ENCODE measurements at places on chromosomes 16 and 17.

- DNase-seq = no peak
Observed at GRCh38 chr16:28297784-28298510, 5.6 kb downstream of the SBK1 start.

- no peak for DNase-seq
Observed at GRCh38 chr17:38730526-38731379, 612 bp downstream of the CISD3 start.

DNA sequence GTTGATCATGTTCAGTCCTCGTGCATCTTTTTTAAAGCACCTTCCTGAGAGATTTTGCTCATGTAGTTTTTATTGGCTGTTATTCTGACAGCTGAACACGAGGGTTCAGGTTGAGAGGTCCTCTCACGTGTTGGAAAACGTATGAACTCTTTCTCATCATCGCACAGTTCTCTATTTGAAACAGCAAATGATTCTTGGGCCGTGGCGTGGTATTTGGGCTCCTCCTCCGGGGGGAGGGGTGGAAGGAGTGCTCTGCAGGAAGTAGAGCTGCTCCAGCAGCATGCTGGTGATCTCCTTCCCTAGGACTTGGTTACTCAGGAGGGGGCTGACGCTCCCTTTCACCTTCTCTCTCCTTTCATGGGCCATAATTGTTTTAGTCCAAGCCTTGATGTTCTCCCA lies 70.4 kb downstream of the KSR1 start:
- DNase-seq = no peak

GRCh38 chr17:82929011-82929622 lies 89.3 kb upstream of the ZNF750 start:
- no peak for DNase-seq

DNA sequence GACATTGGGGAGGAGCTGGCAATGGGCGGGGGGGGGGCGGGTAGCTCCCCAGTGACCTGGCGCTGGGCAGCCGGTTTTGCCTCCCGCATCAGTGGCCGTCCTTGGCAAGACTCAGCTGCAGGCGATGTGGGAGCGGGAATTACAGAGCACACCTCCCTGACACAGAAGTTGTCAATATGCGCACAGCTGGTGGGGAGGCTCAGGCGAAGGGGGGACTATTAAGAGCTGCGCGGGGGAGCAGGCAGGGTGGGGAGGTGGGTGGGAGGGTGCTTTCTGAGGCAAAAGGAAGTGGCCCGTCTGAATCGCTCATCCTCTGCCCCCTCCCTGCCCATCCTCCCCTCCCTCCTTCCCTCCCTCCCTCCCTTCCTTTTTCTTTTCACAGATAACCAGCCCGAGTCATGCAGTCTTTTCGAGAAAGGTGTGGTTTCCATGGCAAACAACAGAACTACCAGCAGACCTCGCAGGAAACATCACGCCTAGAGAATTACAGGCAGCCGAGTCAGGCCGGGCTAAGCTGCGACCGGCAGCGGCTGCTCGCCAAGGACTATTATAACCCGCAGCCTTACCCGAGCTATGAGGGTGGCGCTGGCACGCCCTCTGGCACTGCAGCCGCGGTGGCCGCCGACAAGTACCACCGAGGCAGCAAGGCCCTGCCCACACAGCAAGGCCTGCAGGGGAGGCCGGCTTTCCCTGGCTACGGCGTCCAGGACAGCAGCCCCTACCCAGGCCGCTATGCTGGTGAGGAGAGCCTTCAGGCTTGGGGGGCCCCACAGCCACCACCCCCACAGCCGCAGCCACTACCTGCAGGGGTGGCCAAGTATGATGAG lies 44.0 kb downstream of the SREBF1 start:
- no peak for DNase-seq

DNA sequence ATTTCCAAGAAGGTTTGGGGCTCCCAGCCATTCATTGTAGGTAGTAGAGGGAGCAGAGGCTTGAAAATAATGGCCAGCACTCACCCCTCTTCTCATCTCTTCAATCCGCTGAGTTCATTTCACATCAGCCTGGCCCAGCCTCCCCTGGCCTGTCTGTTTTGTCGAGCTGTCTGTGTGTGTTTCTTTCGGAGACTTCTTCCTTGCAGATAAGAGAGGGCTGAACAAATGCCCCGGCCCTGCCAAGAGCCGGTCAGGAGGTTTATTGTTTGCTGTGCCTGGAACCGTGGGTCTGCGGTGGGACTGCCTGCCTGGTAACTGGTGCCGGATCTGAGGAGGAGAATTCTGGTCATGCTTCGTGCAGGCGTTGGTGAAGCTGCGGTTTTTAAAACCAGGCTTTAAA lies 3.4 kb downstream of the VPS4A start:
- DNase-seq = no peak

DNA sequence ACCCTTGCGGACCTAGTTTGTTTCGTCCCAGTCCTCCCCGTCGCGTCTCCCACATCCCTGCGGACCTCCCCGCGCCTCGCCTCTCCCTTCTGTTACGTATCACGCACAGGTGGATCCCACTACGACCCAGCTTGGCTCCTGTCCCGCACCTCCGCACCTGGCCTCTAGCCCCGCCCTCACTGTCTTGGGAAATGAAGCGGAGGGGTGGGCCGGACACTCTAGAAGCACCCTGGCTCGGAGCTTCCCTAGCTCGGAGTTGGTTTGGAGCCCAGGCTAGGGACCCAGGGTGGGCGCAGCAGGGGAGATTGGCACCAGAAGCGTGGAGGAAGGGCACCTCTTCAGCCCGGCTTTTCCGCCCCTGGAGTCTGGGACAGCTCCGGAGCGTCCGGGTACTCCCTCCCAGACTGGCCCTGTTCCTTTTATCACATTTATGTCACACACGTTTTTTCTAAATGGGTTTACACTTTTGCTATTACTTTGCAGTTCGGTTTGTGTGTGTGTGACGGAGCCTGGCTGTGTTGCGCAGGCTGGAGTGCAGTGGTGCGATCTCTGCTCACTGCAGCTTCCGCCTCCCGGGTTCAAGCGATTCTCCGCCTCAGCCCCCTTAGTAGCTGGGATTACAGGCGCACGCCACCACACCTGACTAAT lies 1.4 kb upstream of the CEMP1 start:
- DNase-seq = no peak

GRCh38 chr17:68705714-68706076 lies 104.5 kb upstream of the FAM20A start:
- no peak for DNase-seq

DNA sequence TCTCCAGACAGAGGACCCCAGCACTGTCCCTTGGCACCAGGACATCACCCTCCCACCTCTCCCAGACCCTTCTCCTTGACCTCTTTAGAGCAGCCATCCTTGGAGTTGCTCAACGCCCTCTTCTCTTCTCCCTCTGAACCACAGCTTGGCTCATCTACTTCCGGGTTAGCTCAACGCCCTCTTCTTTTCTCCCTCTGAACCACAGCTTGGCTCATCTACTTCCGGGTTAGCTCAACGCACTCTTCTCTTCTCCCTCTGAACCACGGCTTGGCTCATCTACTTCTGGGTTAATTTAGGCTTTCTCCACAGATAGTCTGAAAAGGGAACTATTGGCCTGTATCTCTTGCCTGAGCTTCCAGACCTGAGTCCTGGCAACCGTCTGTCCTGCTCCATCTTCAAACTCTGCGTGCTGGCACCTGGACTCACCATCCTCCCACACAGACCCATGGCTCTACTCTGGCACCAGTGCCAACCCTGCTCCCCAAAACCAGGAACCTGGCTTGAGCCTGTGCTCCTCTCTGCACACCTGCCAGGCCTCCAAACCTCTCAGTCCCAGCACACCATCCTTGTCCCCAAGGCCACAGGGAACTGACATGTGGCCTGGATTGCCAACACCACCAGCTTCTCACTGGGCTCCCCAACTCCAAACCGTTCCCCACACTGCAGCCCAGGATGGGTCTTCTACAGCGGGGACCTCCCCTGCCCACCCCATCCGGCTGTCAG lies 25.3 kb upstream of the FAAP100 start:
- DNase-seq = no peak

DNA sequence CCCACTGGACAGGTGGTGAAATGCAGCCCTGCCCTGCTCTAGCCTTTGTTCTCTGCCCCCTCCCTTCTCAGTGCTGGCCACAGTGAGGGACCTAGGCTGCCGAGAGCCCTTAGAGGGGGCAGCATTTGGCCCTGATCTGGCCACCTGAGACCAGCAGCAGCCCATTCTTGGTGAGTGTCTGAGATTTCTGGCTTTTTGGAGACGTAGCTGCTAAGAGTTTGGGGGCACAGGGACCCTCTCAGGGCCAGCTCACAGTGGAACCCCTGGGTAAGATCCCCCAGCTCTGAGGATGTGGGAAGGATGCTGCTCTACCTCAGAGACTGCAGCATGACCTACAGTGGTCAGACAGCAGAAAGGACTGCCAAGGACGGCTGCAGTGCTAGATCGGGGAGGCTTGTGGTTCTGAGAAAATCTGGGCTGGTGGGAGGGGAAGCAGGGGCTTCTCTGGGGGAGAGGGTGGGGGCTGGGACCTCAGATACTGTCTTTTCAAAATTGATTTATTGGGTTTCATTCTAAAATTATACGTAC lies 13.3 kb downstream of the GRB7 start:
- no peak for DNase-seq

GRCh38 chr16:14522671-14523070 lies 107.4 kb downstream of the PARN start:
- no peak for DNase-seq

DNA sequence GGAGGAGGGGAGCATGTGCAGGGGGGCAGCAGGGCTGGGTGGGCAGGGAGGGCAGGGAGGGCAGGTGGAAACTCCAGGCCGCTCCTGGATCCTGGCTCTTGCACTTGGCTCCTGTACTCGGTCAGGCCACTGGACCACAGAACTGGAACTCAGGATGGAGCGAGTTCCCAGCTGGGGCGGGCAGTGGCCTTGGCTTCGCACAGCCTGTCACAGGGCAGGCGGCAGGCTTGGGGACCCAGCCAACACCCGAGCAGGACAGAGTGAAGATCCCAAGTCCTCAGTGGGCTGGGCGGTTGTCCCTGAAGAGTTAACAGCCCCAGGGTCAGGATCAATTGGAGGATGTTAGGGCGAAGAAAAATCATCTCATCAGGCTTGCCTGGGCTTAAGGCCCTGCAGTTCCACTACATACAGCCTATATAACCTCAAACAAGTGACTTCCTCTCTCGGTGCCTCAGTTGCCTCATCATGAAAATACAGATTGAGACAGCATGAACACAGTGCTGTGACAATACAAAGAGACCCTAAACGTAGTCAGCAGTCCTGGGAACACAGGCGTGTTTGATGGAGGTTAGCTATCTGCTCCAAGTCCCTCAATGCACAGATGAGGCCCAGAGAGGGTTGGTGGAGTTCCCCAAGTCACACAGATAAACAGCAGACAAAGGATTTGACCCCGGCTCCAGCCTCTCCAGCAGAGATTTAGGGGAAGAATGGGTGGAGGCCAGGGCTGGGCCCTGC lies 21.9 kb downstream of the ZNF423 start:
- no peak for DNase-seq

GRCh38 chr17:73575470-73576221 lies 68.6 kb downstream of the SDK2 start:
- no peak for DNase-seq

- no peak for DNase-seq
Observed at GRCh38 chr17:77445760-77446532, 305.2 kb downstream of the SEC14L1 start.

DNA sequence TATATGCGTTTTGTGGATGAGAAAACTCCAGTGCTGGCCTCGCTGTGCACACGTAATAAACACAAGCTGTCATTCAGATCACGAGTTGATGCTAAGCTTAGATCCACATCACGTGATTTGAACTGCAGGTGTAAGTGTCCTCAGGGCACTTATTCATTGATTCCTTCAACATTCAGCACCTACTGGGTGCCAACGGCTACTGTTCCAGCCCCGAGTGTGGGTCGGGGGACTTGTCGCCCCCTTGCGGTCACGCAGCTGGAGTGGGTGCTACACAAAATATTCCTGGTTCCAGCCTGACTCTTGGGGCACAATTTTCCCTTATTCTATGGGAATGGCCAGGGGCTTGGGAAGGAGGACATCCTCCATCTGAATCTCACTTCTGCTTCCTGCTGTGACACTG lies 29.9 kb upstream of the GINS2 start:
- no peak for DNase-seq

DNA sequence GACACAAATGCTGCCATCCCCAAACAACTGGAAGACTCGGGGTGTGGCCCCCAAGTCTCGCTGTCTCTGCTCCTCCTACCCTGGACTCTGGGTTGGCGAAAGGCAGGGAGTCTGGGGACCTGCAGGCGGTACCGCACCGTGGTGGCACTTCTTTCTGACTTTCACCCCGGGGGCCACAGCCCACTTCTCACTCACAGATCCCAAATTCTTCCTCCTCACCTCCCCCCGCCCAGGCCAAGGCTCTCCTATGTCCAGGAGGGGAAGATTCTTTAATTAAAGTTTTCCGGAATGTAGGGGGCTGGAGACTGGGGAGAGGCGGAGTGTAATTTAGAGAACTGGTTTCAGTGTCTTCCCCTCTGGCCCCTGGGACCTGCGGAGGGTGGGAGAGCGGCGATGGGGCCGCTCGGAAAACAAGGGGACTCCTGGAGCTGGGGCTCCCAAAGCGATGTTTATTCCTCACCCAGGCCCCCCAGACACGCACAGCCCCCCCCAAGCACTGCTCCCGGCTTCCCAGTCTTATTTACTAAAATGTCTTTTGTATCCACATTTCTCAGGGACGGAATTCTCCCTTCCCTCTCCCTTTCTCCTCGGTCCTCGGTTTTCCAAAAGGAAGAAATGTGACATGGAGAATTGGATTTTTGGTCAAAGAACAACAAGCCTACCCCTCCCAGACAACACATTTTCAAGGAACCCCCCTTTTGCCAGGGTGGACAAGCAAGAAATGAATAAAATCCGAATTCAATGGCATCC lies 1.2 kb downstream of the WNT3 start:
- DNase-seq = no peak

GRCh38 chr17:75152922-75153779 lies 1.2 kb downstream of the JPT1 start:
- DNase-seq = no peak

DNA sequence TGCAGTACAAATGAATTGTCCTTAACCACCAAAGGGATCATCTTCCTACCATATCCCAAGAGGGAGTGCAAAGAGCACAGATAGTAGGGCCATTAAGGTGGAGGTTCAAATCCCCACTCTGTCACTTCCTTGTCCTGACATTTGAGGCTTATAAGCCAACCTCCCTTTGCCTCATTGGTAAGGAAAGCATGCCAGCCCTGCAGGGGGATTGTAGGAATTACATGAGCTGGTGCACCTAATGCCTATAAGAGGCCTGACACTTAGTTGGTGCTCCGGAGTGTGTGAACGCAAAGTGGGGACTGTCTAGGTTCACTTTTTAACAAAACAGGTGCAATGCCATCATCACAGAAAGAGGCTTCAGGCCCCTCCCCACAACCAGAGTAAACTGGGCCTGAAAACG lies 374.4 kb downstream of the SNX29 start:
- DNase-seq = no peak

Data from stimulated activated CD8-positive, alpha-beta memory T cell treated with anti-CD3 and anti-CD28 coated beads, Interleukin-12 subunit alpha, Interleukin-12 subunit beta, amount 100 ng/mL, for 4 hours (primary cell).